HS-27A (cell line): ENCODE measurements at places on chromosomes 6 and 20.

DNA sequence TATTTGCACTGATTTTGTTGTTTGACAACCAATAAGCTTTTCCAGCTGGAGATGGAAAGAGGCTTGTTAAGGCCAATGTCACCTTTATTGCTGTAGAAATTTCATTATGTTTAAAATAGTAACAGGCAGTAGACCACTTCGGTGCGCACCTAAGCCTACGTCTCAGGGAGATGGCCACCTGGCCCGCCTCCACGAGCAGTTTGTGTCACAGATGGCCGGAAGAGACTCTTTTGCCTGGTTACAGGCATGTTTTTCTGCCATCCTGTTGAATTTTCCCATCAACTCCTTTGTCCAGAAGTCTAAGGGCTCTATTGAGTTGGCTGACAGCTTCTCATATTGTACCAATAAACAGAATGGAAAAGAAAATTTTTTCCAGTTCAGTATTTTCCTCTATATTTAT, 51.0 kb downstream of the SLC9A8 start:
- DNase-seq, result no peak

GRCh38 chr6:113774127-113774825, 82.9 kb upstream of the MARCKS start:
- no peak for DNase-seq

DNA sequence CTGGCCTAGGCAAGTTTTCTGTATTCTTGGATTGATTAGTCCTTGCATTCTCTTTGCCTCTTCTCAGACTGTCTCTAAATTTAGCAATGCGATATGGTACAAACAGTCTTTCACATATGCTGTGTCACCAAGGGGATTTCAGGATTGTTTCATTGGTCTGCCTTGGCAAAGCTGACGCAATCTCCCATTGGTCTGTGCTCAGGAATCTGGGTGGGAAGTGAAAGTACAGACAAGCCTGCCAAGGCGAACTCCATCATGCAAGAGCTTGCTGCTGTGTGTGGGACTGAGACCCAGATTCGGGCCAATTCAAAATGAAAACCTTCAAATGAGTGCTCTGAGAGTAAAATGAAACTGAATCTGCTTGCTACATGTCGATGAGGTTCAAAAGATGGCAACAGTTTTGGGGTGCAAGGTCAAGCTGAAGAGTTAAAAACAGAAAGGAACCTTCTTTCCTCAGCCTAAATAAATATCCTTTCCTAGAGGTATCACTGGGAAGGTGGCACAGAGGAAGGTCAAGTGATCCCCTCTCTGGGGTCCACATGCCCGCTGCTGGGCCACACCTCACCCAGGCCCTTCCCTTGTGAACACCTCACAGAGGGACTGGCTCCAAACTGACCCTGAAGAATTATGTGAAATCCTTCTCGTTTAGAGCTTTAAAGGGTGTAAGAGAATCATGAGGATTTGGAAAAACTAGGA, 198.8 kb upstream of the PREP start:
- no peak for DNase-seq

DNA sequence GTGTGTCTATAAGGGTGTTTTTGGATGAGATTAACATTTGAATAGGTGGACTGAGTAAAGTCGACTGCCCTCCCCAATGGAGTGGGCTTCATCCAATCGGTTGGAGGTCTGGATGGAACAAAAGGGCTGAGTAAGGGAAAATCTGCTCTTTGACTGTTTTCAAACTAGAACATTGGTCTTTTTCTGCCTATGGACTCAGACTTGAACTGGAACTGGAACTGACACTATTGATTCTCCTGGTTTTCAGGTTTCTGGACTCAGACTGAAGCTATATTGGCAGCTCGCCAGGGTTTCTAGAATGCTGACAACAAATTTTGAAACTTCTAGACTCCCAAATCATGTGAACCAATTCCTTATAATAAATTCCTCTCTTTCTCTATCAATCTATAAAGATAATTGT, 498.9 kb upstream of the EPHA7 start:
- no peak for DNase-seq

DNA sequence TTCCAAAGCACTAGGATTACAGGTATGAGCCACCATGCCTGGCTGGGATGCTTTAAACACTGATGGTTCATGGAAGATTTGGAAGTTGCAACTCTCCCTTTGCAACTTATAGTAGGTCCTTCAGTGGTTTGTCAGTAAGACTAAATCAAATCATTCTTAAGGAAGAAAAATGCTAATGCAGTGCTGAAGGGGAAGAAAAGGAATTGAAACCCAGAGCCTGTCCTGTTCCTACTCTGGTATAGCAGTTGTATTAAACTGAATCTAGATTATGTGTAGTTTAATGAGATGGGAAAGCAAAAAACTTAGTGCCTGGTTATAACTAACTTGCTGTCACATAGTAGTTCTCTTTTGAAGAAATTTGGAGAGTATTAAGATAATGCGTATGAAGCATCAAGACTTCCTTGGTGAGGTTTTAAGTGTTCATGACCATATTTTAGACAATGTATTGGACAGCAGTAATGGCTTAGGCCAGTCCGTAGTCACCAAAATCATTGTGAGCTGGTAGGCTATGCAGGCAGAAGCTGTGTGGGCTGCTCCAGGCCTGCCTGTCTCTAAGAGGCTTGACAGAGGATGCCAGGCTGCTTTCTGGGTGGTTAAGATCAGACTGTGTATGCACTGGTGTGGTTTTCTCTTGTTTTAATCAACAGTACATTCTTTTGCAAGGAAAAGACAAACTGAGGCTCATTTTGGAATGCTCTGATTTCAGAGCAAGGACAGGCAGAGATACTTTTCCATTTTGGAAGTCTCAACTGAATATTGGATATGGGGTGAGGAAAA, 14.0 kb downstream of the PAQR8 start:
- DNase-seq, result no peak

DNA sequence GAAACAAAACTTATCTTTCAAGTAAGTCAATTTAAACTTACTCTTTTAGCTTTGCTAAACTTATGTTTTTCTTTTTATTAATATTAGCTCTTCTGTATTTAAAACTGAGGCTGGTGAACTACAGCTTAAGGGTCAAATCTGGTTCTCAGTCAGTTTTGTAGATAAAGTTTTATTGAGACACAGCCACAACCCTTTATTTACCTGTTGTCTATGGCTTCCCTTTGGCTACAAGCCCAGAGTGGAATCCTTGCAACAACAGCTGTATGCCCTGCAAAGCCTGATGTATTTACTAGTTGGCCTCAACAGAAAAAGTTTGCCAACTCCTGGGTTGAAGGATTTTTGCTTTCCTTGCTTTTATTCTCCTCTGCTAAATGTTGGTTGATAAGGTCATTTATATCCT, 491.4 kb upstream of the RNF217 start:
- no peak for DNase-seq
